Right renal pelvis (tissue), 4 donors: ENCODE measurements at places on chromosomes 6 and 20.

DNA sequence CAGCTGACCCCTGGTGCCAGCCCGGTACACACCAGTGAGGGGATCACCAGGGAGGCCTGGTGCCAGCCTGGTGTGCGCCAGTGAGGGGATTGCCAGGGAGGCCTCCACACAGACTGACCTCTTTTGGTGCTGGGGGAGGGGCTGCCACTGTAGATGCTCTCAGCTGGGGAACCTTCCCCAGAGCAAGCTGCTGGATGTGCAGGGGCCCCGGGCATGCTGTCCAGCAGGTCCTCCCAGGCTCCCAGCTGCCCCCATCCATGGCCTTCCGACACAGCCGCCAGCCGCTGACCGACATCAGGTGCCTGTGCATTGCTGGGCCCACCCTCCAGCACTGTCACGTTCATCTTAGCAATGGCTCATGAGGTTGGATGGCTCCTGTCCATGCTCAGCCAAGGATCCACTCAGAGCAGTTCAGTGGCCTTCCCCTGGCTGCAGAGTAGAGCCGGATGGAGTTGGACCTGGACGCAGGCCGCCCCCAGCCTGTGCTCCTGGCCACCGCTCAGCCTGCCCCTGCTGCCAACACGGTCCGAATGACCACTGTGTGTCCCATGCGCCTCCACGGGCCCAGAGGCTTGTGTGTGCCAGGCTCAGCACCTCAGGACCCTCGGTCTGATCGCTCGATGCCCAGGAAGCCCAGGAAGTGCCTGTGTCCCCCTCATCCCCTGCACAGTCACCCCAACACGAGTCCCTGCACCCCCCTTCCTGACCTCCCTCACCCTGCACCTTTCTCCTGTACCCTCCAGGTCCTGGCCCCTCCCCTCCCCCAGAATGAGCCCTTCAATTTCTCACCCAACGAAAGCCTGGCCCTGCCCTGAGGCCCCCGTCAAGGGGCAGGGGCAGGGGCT, 95.7 kb downstream of the YTHDF1 start:
- no peak for DNase-seq

DNA sequence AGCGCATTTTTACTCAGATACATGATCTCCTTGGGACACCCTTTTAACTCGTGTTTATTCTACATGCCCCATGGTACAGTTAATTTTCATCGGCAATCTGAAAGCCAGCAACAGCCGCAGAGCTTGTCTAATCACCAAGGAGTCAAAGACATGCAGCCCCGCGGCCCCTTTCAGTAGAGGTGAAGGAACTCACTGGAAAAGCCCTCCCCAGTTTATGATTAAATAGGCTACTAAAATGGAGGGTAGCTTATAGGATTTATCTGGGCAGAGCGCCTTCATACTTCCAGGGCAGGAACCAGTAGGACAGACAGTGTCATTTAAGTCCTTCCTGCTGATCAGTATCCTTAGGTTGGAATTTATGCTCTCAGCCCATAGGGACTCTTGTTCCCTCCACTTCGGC, 83.5 kb downstream of the DHX35 start:
- DNase-seq = no peak

DNA sequence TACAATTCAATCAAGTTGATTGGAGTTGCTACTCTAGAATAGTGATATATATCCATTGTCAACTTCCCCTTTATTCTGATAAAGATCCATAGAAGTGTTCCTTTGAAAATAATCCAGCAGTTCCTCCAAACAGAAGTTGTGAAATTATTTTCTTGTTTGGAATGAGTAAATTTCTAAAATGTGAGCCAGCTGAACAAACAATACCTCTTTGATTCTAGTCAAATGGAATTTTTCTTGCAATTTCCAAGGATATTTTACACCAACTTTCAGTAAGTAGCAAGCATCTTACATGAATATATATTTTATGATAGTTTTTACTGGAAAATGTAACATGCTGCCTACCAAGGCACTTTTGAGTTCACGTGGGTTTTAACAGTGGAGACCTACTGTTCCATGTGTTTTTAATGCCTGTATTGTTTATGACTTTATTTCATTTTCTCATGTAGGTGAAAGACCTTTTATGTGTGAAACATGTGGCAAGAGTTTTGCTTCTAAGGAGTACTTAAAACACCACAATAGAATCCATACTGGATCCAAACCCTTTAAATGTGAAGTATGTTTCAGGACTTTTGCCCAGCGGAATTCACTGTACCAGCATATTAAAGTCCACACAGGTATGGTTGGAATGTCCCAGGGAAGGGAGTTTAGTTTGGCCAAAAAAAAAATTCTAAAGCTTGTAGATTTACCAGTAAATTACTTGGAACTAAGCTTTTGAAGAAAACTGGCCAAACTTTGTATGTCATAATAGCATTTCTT, 6.5 kb downstream of the GZF1 start:
- DNase-seq = no peak

DNA sequence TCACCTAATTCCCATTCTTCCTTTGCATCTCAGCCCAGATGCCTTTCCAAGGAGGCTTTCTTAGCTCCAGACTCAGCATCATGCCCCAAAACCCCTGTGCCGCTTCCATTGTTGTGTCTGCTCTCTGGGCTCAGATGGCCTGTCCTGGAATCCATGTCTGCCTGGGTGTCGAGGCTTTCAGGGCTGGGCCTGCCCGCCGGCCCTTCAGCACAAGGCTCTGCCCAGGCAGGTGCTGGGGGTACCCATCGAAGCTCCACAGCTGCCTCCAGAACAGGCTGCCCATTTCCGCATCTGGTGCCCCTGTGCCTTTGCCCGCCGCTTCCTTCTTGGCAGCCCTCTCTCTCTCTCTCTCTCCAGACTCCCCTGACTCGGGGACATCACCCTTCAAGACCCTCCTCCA, 1.2 kb downstream of the CPXM1 start:
- DNase-seq = no peak

DNA sequence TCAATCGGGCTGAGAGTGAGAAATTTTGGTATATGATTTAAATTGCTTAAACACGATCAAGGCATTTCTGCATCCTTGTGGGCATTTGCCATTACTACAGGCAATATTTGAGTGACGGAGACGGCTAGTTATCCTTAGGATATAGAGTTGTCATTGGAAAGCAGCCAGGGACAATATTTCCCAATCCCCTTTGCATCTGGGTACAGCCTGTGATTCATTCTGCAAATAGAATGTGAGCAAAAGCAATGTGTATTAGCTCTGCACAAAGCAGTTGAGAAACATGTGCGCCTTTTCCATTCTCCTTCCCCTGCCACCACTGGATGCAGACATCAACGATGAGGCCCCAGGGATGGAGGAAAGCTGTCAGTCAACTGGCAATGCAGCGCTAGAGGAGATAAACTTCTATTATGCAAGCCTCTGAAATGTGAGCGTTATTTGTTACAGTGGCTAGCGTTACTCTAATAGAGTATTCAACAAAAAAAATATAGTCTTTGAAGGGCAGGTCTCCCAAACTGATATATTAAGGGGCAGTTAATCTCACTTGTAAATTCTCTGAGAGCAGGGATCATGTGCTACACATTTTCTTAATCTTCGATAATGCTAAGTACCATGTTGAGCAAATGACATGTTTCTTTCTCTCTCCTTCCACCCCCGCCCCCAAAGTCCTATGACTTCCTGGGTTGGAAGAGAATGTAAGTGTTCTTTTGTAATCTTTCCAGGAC, 37.1 kb upstream of the NCOA3 start:
- no peak for DNase-seq

DNA sequence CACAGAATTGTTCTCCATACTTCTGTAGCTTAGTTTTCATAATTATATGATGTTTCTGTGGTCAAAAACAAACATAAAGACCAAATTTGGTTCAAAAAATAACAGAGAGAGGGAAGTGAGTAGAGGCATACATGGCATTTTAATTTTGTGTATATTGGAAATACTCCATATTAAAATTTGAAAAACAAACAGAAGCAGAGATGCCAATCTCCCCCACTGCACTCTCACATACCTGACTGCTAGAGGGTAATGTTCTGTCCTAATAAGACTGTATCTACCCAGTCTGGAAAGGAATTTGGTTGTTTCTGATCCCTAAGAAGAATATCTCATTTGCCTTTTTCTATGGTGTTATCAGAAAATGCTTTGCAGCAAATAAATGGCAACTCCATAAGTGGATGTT, 959.0 kb upstream of the FLRT3 start:
- no peak for DNase-seq

DNA sequence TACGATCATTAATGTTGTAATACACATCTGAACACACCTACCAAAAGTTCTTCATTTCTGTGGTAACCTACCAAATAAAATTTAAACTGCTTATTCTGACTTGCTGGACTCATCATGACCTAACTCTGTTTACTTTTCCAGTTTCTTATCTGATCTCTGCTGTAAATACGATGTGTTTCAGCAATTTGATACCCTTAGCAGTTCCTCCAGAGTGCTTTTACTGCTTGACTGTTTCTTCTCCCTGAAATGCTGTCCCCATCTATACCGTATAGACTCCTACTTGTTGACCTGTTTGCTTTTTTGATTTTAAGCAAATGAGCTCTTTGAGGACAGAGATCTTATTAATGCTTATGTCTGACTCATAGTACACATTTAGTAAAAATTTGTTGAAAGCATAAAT, 119.5 kb downstream of the SCAF8 start:
- DNase-seq = no peak

DNA sequence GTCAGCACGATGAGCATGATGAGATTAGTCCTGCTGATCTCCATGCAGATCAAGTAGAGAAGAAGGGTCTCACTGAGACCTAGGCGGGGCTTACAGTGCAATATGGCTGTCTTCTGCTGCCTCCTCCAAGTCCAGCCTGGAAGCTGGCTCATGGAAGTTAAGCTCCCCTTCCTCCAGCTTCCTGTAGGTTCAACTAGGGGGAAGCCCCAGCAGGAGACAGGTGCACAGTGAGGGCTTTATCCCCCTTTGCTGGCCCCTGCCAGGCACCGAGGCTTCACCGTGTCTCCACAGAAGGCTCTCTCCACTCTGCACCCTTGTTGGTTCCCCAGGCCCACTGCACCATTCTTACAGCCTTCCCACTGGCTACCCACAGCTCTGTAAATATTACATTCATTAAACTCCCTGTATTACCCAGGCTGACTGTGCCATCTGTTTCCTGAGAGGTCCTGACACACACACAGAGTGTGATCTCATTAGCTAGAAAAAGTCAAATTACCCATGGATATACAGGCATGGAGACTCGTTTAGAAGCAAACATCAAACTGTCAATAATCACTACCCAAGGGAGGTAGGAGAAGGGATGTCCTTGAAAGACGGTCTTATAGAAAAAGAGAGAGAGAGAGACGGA, 90.4 kb downstream of the SLC2A10 start:
- no peak for DNase-seq

DNA sequence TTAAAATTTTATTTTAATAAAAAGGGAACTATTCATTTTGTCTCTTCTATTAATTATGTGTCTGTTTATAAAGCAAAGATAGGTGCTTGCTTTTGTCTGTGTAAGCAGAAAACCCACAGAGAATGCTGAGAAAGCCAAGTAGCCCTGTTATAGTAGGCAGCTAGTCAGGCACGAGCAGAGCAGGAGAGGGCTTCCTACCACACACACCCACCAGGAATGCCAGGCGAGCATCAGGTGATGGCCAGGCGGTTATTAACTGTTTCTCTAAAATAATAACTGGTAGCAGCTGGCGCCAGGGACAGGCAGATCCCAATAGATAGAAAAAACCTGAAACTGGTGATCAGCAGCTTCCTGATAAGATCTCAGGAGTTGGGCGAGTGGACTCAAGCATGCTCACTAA, 15.7 kb downstream of the C6orf15 start:
- DNase-seq = no peak

DNA sequence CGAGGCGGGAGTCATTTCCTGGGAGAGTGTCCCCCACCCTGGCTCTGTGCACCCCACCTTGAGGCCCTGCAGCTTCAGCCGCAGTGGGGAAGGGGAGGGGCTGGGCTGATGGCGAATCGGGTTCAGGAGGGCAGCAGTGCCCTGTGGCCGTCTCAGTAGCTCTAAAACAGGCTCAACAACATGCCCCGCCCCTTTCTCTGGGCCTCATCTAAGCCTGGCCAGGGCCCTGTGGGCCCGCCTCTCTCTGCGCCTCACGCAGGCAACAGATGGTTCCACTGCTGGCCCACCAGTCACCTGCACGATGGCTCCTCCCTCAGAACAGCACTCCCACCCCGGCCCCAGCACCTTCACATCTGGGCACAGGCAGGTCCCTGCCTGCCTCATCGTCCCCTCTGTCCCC, 30.2 kb downstream of the CHRNA4 start:
- DNase-seq = no peak

DNA sequence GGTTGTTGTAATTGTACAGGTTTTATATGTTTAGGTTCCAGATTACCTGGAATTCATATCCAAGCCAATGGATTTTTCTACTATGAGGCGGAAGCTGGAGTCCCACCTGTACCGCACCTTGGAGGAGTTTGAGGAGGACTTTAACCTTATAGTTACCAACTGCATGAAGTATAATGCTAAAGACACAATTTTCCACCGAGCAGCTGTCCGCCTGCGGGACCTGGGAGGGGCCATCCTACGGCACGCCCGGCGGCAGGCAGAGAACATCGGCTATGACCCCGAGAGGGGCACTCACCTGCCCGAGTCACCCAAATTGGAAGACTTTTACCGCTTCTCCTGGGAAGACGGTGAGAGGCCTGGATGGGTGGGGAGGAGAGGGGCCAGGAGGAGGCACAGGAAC, 13.6 kb downstream of the BRPF3 start:
- DNase-seq = no peak

DNA sequence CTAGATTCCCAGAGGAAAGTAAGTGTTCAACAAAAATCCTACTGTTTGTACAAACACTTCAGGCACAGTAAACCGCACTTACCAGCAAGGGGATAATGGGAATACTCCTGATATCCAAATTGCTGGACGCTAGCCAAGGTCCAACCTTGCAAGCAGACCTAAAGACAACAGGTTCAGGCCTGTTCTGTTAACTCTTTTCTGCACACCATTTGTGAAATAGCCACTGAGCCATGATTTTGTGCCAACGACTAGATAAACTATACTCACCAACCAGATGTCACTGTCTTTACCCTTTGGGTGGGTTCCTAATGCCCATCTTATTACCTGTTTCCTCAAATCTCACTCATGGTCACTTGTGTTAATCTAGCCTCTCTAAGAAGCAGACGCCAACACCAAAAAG, 43.5 kb downstream of the GOPC start:
- no peak for DNase-seq

DNA sequence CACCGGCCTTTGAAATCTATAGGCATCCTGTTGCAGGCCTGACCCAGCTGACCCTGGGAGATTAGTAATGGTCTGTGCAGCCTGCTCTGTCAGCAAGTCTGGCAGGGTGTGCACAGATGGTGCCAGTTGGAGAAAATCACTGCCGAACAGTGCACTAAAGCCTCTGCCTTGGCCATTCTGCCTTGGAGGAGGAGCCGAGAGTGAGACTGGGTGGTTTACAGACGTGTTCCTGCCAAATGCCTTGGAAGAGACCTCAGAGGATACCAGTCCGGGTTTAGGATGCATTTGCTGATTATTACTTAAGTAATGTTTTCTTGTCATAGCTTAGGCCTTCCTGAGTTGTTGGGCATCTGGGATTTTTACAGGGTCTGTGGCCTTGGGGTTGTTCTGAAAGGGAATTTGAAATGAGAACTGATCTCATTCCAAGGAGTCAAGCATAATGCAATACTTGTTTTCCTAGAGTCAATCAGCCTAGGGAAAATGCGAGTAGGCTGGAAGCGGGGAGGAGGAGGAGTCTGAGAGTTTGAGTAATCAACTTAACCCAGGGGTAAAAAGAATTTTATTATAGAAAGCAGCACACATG, 292.1 kb downstream of the SOX4 start:
- DNase-seq = no peak

GRCh38 chr6:79064635-79065034, 13.4 kb downstream of the PHIP start:
- no peak for DNase-seq

- no peak for DNase-seq
These were observed 44.8 kb downstream of the PMEPA1 start for GRCh38 chr20:57664924-57665588.
